ENCODE measurements at places on chromosomes 6 and 20.
A peak's percentile ranks its signal among the peaks of the same experiment; 100 is the strongest.

DNA sequence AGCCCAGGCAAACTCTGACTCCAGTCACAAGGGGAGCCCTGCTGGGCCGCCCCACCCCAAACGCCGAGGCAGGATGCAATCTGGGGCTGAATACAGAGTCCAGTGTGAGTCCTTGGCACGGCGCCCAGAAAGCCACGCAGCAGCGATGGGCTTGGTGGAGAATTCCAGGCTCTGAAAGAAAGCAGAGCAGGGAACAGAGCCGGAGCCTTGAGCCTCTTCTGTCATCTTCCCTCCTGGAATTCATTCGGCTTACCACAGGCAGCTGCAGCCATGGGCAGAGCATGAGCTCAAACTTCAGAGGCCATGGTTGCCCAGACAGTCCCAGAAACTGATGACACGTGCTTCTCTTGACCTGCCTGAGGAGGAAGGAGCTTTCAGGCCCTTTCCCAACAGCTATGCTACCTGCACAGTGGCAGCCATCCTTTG lies 441.1 kb upstream of the JARID2 start:
- DNase-seq, result no peak

GRCh38 chr6:134379599-134379998 lies 61.7 kb upstream of the SGK1 start:
- DNase-seq, result no peak

- no peak for DNase-seq
These were observed 71.2 kb downstream of the TNFRSF21 start for GRCh38 chr6:47238456-47238995.

- no peak for DNase-seq
These were observed 4.0 kb downstream of the CDKN1A start for GRCh38 chr6:36682328-36683144.

- DNase-seq, result no peak
These were observed 188.0 kb upstream of the RAB32 start for GRCh38 chr6:146355521-146356100.

DNA sequence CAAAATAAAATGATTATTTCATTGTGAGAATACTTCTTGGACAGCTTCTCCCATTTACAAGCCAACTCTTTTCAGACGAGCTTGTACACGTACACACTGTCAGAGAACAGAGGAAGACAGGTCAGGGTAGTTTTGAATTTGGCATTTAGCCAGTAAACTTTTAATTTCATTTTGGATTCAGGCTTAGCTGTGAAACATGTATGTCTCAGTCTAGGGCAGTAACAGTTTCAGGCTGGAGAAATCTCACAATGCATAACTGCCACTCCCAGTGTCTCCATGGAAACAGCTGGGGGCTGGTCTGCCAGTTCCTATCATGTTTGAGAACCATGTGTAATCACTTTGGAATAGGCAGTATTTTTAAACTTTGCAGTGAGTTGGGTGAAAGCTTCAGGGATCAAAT lies 22.0 kb upstream of the QKI start:
- DNase-seq, result no peak

- no peak for DNase-seq
These were observed 118.0 kb upstream of the MARCKS start for GRCh38 chr6:113739041-113739655.

DNA sequence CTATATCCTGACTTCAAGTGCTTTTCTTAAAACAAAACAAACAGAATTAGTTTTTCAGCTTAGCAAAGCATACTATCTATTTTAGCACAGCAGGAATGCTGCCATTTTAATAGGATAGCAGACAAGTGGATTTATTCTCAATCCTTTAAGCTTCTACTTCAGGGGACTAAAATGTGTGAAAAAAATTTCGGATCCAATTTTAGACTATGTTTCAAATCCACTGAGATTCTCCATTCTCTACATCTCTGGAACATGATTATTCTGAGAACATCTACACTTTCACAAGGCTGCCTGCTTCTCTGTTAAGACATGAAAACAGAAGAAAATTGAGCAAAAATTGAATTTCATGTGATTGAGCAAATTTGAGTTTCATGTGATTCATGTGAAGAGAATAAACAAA lies 1321.3 kb downstream of the HACE1 start:
- no peak for DNase-seq

GRCh38 chr20:6680441-6680840 lies 87.0 kb upstream of the BMP2 start:
- no peak for DNase-seq

- DNase-seq, result no peak
These were observed 602 bp downstream of the PPP1R11 start for GRCh38 chr6:30067460-30068139.

DNA sequence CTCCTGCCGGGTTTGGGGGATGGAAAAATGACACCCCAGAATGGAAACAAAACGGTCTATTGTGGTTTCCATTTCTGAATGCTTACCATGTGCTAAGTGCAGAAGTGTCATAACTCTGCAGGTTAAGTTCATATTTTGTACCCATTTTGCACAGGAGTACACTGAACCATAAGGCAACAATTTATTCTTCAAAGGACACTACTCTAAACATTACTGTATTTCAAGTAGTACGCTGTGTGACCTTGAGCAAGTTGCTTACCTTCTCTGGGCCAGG lies 9.8 kb upstream of the ID1 start:
- no peak for DNase-seq

DNA sequence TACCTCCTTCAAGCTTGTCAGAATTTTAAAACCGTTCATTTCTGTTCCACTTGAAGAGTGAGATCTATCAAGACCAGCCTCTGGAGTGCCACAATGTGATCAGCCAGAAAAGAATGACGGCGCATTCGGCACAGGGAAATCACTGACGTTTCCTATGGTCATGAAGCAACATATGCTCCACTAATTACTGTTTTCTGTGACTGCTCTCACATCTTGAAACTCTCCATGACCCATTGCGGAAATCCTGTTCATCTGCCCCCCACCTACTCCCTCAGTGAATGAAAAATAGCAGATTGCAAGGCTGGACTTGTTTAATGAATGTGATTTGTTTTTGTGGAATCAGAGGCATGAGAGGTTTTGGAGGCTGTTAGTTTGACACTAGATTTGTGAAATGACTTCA lies 53.2 kb downstream of the SAMD5 start:
- DNase-seq, result no peak

DNA sequence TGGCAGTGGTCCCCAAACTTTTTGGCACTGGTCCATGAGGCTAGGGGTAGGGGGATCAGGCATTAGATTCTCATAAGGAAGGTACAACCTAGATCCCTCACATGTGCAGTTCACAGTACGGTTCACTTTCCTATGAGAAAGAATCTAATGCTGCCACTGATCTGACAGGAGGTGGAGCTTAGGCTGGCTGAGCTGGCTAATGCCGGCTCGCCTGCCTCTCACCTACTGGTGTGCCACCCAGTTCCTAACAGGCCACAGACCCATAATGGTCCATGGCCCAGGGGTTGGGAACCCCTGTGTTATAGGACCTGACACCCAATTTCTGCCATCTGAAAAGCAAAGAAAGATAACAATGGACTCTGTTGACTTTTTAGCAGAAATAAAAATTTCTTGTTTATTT lies 199.6 kb downstream of the GMPR start:
- DNase-seq, result no peak

GRCh38 chr20:1805161-1805581 lies 90.0 kb upstream of the SIRPA start:
- DNase-seq, result no peak

- DNase-seq, result no peak
These were observed at the start of gene SAMD3 for GRCh38 chr6:130222775-130223174. TSS of gene SAMD3 (minus strand) at chr6:130222951. CDS start at chr6:130215273, 7,678 bp downstream.

- no peak for DNase-seq
These were observed 87.4 kb upstream of the BHLHE23 start for GRCh38 chr20:63093966-63094766.

DNA sequence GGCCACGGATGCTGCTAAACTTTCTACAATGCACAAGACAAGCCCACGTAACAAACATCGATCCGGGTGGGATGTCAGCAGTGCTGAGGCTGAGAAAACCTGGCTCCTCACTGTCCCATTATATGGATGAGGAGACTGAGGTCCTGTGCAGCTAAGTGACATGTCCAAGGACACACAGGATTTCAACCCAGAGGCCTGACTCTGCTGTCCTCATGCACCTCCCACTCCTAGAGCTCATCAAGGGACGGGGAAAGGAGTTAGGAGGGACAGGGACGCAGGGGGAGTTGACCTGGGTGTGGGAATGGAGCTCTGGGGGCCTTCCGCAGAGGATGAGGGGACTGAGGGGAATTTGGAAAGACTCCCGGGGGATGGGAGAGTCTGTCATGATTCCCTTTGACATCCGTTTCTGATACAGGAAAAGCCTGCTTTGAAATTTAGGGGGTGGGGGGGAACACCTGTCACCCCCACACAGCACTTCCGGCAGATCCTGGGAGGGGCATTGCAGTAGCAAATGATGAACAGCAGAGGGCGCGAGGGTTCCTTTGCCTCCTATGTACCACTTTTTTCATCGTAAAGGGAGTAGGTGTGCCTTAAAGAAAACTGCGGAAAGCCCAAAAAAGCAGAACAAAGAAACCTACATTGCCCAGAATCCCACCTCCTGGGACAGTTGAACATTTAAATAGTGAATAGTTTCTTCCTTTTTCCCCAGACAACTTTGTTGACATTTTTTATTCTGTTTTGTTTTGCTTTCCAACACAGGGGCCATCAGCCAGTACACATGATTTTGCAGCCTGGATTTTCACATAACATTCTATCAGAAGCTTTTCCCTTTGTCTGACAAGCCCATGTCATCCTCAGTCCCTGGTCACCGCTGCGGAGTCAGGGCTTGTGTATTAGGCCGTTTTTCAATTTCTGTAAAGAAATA lies 48.6 kb downstream of the SLC2A10 start:
- DNase-seq, result peak; percentile 27

DNA sequence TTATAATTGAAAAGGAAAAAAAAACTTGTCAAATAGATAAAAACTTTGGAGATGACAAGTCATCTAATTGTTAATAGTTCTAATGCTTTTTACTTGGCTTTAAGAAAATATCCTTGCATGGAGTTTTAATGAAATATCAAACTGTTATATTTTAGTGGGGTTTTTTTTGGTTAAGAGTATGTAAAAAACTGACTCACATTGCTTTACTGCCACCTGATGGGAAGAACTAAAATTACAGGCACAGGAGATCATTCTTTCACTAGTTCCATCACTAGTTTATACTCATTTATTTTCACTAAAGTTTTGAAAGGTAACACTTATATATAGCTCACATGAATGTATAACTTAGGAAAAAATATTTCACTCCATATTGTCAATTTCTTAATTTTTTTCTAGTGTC lies 309.1 kb downstream of the LMBRD1 start:
- DNase-seq, result no peak

- no peak for DNase-seq
These were observed 61.2 kb downstream of the RPP40 start for GRCh38 chr6:4942673-4943009.

DNA sequence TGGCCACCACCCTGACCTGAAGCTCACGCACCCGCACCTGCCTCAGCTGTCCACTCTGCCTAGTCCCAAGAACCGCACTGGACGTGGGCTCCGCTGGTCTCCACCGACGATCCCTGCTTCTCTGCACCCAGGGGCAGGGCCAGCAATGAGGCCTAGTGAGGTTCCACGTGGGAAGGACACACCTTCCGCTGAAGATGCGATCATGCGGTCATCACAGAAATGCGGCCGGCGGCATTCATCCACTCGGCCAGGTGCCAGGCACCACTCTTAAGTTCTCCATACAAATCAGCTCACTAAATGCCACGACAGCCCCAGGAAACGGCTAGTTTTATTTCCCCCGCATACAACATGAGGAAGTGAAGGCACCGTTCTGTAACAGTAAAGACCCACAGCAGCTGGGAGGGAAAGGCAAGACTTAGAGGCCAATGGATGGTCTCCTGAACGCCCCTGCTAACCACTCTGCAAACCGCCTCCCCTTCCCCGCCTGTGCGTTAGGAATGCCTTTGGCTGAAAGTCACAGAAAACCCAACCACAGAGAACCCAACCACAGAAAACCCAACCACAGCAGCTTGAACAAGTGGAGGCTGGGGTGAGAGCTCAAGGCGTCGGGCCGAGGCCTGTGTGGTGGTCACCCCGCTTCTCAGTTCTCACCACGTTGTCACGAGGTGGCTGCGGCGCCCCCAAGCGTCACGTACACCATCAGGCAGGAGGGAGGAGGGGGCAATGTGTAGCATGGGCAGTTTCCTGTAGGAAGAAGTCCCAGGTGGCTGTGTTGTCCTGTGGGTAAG lies 204.4 kb downstream of the TAF4 start:
- DNase-seq, result no peak

DNA sequence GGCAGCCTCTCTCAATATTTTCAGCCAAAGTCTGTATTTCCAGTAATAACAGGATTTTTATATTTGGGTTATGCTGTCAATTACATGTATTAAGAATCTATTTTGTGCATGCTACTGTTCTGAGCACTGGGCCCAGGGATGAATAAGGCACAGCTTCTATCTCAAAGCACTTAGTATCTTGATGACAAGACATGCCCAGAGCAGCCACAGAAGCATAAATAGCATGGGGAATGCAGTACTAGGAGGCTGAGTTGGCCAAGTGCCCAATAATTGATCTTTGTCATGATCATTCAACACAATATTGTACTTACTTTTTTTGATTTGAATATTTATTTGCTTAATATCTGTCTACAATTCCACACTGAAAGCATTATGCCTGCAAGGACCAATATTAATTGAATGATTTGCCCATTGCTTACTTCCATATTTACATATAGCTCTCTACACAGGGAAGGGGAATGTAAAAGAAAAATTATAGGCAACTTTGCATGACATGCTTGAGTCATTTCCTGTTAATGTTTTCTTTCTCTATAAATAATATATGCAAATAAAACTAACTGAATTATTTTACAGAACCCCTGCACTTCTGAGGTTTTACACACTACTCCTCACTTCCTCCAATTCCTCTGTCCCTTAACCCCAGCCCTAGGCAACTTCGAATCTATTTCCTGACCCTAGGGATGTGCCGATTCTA lies 298.9 kb upstream of the BMP2 start:
- DNase-seq, result no peak

- DNase-seq, result no peak
These were observed 159.3 kb upstream of the TNFAIP3 start for GRCh38 chr6:137707590-137708360.

DNA sequence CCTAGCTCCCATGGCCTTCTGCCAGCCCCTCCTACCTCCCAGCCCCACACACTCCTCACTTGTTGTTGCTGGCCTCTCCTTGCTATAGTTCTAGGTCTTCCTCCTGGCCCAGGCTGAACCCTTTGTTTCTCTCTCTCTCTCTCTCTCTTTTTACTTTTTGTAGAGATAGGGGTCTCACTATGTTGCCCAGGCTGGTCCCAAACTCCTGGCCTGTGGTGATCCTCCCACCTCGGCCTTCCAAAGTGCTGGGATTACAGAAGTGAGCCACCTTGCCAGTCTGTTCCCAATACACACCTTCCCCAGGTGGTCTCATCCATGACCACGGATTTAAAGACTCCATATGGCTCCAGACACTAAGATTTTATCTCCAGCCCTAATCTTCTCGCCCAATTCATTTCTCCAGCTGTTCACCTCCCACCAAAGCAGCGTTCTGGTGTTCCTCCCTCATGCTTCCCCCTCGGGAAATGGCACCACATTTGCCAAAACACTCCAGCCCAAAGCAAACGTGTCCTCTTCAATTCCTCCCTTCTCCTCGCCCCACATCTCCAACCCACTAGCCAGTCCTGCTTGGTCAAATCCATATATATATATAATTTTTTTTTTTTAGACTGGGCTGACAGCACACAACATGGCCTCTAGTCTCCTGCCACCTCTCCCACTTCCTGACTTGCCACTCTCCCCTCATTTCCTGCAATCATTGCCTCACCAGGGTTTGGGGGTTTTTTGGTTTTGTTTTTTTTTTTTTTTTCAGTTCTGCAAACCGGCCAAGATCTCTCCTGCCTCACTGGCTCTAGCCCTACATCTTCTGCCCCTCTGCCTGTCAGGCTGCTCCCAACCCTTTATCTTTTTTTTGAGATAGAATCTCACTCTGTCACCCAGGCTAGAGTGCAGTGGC lies 104.4 kb downstream of the NCR2 start:
- DNase-seq, result no peak
